Epithelial cell of prostate (primary cell): ENCODE measurements at places on chromosomes 5 and 9.

DNA sequence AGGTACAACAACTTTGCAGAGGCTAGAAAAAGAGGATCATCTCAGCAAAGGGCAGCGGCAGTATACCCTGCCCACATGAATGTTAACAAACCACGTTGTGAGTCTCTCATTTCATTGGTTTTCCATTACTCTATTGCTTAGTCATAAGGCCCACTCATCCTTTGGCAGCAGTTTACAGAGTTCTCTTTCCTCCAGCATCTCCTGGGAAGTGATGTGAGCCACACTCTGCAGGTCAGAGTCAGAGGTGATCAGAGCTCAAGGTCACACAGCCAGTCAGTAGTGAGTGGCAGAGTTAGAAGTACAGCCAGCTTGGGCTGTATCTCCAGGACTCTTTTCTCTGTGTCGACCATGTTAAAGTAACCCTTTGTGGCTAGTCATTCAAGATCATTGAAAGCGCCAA, 599.6 kb upstream of the GRAMD2B start:
- no peak for DNase-seq

DNA sequence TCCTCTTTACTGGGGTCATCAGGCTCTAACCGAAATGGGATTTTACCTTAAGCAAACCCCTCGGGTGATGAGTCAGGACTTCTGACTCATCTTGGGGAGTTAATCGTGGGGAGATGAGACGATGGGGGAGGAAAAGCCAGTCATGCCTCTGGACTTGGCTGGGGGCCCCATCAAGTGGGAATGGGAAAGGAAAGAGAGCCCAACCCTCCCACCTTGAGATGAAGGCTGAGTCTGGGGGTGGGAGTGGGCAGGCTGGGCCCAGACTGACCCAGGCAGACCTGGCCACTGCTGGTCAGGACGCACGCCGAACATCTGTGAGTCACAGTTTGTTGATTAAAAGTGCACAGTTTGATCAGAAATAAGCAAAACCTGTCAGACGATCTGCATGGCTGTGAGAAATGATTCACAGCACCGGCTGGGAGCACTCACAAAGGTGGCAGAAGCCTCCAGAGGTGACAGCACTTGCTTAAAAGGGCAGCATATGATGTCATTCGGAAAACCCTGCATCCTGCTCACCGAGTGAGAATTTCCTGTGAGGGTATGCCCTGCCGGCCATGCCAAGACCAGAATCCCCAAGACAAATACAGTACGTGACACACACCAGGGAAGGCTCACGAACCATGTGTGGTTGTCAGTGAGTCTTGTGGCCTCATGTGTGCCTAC, 50.0 kb upstream of the SLC25A51 start:
- DNase-seq: peak; percentile 89

- DNase-seq: peak; percentile 77
These were observed 82.4 kb upstream of the TAS2R1 start for GRCh38 chr5:9712506-9712905.

GRCh38 chr9:93667006-93667405, 90.6 kb downstream of the PHF2 start:
- DNase-seq: no peak

DNA sequence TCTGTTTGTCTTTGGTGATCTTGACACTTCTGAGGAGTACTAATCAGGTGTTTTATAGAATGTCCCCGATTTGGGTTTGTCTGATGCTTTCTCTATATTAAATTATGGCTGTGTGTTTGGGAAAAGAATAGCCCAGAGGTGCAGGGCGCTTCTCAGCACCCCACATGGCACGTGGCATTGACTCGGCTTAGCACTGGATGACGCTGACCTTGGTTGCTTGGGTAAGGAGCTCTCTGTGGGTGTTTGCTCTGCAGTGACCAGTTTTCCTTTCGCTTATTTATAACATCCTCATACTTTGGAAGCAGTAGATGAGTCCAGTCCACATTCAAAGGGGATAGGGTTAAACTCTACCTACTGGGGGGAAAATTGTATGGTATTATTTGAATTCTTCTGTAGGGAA, 12.5 kb upstream of the FAM120AOS start:
- DNase-seq: no peak
